ENCODE measurements at places on chromosomes 1 and 21.

GRCh38 chr1:65414538-65414937 lies 5.9 kb upstream of the LEPR start:
- no peak for DNase-seq

GRCh38 chr1:94283462-94283861 lies 46.1 kb upstream of the ARHGAP29 start:
- DNase-seq = no peak

- DNase-seq = no peak
These were observed 166.7 kb upstream of the PDE4B start for GRCh38 chr1:65626003-65626402.

GRCh38 chr1:212453156-212453857 lies 20.6 kb downstream of the NENF start:
- DNase-seq = no peak

Data from renal cortex interstitium (tissue), 15 donors.